Right lobe of liver (tissue), 6 donors: ENCODE measurements at places on chromosomes 4 and X. TPM values are rescaled to one million over a fixed set of nuclear protein-coding genes. Genes with fewer than 3 reads are reported as not detected.

GRCh38 chr4:72993876-72994275 is 75.6 kb downstream of the COX18 start:
- no peaks in the 10 kb centered on the region for H3K4me1 ChIP-seq
- no peak overlapping the region for H3K27ac ChIP-seq
- DNase-seq, result no peak
- H3K4me3 ChIP-seq, result no peak overlapping the region
- no peaks in the 10 kb centered on the region for H3K27me3 ChIP-seq
- no peaks in the 10 kb centered on the region for H3K36me3 ChIP-seq

- no peak overlapping the region for H3K4me3 ChIP-seq
- H3K27ac ChIP-seq, result no peak overlapping the region
- no peaks in the 10 kb centered on the region for H3K36me3 ChIP-seq
- H3K27me3 ChIP-seq, result no peaks in the 10 kb centered on the region
Observed at GRCh38 chr4:128502818-128503527, 215.4 kb upstream of the PGRMC2 start.

Gene CXCL8
- total RNA-seq, result 32.8 TPM

Gene TMEM255A
- total RNA-seq, result not detected

- H3K27ac ChIP-seq, result no peak overlapping the region
- no peak for DNase-seq
- no peaks in the 10 kb centered on the region for H3K4me1 ChIP-seq
- H3K4me3 ChIP-seq, result no peak overlapping the region
- H3K27me3 ChIP-seq, result no peaks in the 10 kb centered on the region
Observed at GRCh38 chr4:7546152-7546808, 111.5 kb upstream of the PSAPL1 start.

- peaks cover 28% of the 10 kb centered on the region for H3K4me1 ChIP-seq
- peak overlapping the region; percentile 61 for H3K27ac ChIP-seq
- H3K27me3 ChIP-seq, result no peaks in the 10 kb centered on the region
- peak; percentile 82 for DNase-seq
- peak overlapping the region; percentile 47 for H3K4me3 ChIP-seq
Observed at GRCh38 chrX:154541896-154542722, 4.5 kb downstream of the G6PD start.

- no peaks in the 10 kb centered on the region for H3K4me1 ChIP-seq
- H3K27ac ChIP-seq, result no peak overlapping the region
- no peaks in the 10 kb centered on the region for H3K36me3 ChIP-seq
- no peaks in the 10 kb centered on the region for H3K27me3 ChIP-seq
- DNase-seq, result no peak
Observed at GRCh38 chr4:124415146-124415545, 297.4 kb downstream of the ANKRD50 start.

DNA sequence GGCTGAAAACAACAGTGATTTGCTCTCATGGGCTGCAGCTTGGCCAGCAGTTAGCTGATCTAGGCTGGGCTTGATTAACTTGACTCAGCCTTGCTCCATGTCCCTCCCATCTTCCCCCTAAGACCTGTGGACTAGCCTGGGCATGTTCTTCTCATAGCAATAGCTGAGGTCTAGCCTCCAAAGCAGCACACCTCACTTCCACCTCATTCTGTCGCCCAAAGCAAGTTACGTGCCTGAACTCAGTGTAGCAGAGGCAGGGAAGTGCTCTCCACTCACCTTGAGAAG is 62.2 kb downstream of the EVC start:
- no peak overlapping the region for H3K27ac ChIP-seq
- no peak overlapping the region for H3K4me3 ChIP-seq
- no peaks in the 10 kb centered on the region for H3K36me3 ChIP-seq
- H3K27me3 ChIP-seq, result no peaks in the 10 kb centered on the region
- no peaks in the 10 kb centered on the region for H3K4me1 ChIP-seq
